Caudate nucleus (tissue), 63 donors: ENCODE measurements at places on chromosomes 5 and 9.

- DNase-seq: no peak
Measured at GRCh38 chr9:79685577-79685976, 113.8 kb downstream of the TLE4 start.

- no peak for DNase-seq
Measured at GRCh38 chr5:170493028-170493820, 10.6 kb upstream of the KCNIP1 start.

DNA sequence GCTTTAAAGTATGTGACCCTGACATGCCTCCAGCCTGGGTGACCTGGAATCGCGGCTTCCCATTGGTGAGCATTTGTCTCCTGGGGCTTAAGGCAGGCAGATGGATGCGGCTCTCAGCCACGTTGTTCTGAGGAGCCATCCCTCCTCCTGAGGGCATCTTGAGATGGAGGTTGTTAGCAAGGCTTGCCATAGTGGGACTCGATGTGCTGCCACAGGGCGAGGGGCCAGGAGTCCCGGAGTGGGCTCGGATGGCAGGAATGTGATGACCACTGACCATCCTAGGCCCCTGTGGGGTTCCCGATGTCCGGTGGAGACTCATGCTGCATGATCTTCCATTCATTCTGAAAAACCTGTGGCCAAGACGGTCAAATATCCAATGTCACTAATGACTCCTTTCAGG lies 13.8 kb downstream of the GLIS3 start:
- DNase-seq: no peak

DNA sequence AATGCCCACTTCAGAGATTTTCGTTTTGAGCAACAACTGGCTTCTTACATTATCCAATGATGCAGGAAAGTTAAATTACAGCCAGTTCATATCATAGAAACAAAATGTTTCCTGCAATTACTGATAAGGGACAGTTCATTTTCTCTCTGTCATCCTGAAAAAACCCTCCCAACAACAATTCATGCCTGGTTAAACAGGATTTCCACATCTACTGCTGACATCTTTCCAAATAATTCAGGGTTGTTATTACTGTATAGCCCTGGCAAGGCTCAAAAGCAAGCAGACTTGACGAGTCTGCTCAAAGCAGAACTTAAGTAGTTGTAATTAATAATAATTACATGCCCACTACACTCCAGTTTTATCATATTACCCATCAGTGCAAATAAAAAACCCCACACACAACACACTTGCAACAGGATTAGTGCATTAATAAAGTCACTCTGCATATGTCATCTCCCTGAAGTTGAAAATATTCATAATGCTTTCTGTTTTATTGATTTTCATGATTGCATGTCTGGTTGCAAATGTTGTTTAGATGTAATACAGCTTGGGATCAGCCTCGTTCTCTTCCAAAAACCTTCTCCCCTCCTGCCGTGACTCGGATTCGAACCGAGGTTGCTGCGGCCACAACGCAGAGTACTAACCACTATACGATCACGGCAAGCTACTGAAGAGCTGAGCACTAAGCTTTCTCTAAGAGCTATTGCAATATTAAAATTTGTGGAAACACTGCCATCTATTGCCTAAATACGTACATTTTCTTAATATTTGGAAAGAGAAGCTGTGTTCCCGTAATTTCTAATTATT lies 119.6 kb upstream of the NFIB start:
- DNase-seq: no peak

DNA sequence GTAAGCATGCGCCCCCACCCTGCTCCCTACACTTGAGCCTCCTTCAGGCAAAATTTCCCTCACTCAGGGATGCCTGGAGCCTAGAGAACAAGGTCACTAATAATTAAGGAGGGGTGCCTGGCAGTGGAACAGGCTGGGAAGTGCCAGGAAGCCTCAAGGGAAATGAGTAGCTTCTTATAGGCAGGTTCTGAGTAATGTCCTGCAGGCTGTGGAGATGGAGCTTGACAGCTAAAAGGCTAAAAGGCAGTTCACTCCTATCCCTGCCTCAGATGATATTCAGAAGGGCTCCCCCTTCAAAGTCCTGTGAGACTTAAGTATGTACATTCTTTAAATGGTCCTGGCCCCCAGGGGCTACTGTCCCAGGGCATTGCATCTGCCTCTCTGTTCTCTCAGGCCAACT lies 65.5 kb upstream of the SMIM32 start:
- no peak for DNase-seq

GRCh38 chr9:13354733-13355132 lies 75.2 kb upstream of the MPDZ start:
- no peak for DNase-seq

GRCh38 chr5:172798422-172799215 lies 27.6 kb upstream of the DUSP1 start:
- DNase-seq: no peak

- no peak for DNase-seq
Measured at GRCh38 chr9:114071197-114071795, 6.8 kb downstream of the AMBP start.

DNA sequence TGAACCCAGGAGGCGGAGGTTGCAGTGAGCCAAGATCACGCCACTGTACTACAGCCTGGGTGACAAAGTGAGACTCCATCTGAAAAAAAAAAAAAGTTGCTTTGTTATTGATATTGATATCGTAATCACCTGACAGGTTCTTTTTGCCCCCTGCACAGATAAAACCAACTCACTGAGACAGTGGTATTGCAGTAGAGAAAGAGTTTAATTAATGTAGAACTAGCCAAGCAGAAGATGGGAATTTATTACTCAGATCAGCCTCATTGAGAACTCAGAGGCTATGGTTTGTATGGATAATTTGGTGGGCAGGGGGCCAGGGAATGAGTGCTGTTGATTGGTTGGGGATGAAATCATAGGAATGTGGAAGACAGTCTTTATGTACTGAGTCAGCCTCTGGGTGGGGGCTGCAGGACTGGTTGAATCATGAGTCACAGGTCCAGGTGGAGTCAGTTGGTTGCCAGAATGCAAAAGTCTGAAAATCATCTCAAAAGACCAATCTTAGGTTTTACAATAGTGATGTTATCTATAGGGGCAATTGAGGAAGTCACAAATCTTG lies 35.8 kb upstream of the MEGF10 start:
- DNase-seq: no peak

DNA sequence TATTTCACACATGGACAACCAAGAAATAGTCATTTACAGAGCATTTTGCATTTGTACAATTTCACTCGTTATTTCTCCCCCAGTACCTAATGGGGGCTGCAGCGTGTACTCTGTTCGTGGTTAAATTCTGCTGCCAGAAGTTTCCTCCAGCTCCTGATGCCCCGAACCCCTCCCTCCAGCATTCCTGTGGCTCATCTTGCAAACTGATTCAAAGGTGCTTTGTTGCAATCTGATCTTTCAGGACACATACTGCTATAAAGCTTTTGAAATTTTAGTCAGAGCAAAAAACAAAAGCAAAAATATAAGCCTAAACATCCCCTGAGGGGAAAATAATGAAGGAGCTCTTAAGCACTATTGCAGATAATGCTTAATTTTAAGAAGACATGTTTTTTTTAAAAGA lies 27.7 kb downstream of the UBLCP1 start:
- DNase-seq: no peak

- no peak for DNase-seq
Measured at GRCh38 chr5:56640763-56641406, 174.5 kb upstream of the MAP3K1 start.

GRCh38 chr5:169004551-169004950 lies 296.4 kb downstream of the SLIT3 start:
- DNase-seq: no peak

- DNase-seq: no peak
Measured at GRCh38 chr9:110049699-110050450, 158.1 kb downstream of the C9orf152 start.

DNA sequence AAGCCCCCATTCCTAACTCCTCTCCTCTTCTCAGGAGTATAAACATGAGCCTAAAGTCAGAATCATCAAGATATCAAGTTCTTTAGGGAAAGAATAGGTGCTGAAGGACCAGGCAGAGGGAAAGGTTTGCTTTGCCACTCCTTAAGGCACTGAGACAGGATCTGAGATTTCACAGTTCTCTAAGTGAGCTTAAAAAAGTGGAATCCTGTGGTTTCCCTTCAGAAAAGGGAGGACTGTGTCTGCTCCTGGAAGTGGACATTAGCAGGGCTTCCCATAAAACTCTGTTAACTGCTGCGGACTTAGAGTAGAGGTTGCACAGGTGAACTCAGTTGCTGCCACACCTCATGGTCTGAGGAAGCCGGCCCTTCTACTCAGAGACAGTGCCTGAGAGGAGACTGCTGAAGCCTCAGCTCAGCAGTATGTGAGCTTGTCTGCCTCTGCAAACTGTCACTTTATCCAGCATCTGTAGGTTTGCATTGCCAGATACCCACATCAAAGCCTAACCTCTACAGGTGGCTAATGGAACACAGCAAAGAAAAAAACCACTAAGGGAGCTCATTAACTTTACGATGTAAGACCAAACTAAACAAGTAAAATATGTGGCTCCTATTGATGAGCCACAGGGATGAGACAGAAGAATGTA lies 42.9 kb downstream of the RIC1 start:
- DNase-seq: no peak

- DNase-seq: no peak
Measured at GRCh38 chr5:134122530-134122929, 8.0 kb downstream of the TCF7 start.

DNA sequence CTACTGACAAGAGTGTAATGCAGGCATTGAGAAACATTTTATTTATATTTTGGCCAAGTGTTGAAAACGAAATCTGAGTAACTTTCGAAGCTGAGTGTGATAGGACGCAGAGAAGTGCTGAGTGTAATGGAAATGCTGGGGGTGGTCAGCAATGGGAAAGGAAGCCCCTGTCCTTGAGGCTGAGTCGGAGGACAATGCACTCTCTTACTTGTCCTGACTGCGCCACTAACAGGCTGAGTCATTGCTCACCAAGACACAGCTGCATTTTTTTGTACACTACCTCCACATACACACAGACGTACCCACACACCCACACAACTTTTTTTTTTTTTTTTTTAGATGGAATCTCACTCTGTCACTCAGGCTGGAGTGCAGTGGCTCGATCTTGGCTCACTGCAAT lies 637.7 kb downstream of the SLCO4C1 start:
- no peak for DNase-seq

GRCh38 chr5:51652980-51653379 lies 269.7 kb downstream of the ISL1 start:
- no peak for DNase-seq

GRCh38 chr9:106321394-106322180 lies 541.4 kb upstream of the ZNF462 start:
- no peak for DNase-seq

GRCh38 chr5:644971-645370 lies 32.8 kb downstream of the CEP72 start:
- DNase-seq: no peak

DNA sequence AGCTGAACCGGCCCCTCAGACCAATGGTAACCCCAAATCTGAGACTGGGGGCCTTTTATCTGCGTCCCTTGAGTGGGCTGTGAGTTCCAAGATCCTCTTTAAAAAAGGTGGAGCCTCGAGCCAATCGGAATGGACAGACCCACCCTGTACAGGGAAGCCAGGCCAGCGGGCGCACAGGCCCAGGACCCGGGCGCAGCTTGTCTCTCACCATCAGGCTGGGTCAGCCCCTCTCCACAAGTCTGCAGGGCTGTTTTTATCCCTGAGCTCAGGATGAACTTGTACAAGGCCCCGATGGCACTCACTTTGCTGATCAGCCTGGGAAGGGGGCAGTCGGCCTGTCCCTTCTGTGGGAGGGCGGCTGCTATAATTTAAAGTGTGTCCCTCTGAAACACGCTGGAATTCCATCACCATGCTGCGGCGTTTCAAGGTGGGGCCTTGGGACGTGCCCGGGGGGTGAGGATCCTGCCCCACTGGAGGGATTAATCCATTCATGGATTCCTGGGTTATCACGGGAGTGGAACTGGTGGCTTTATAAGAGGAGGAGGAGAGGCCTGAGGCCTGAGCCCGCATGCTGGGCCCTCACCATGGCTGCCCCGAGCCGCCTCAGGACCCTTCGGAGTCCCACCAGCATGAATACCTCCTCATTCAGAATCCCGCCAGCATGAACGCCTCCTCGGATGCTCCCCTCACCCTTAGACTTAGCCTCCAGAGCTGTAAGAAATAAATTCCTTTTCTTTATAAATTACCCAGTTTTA lies 14.1 kb downstream of the EXD3 start:
- DNase-seq: no peak

DNA sequence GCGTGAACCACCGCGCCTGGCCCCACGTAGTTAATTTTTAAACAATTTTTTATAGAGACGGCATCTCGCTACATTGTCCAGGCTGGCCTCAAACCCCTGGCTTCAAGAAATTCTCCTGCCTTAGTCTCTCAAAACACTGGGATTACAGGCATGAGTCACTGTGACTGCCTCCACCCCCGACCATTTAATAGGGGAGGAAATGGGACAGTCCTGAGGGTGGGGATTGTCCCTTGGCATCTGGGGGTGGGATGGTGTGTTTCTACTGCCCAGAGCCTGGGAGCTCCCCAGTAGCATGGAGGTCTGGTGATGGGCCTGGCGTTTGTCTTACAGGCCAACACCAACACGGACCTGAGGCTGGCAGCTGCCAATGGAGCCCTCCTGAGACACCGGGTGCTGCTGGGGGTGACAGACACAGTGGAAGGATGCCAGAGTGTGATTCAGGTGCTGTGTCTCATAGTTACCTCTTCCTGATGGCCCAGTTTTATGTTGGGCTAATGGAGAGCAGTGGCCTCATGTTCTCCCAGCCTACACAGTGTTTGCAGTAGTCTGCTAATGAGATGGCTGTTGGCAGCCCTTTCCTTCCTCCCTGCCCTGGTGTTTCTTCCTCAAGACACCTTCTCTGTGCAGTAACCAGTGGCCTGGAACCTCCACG lies 22.5 kb downstream of the TMEM268 start:
- DNase-seq: no peak

DNA sequence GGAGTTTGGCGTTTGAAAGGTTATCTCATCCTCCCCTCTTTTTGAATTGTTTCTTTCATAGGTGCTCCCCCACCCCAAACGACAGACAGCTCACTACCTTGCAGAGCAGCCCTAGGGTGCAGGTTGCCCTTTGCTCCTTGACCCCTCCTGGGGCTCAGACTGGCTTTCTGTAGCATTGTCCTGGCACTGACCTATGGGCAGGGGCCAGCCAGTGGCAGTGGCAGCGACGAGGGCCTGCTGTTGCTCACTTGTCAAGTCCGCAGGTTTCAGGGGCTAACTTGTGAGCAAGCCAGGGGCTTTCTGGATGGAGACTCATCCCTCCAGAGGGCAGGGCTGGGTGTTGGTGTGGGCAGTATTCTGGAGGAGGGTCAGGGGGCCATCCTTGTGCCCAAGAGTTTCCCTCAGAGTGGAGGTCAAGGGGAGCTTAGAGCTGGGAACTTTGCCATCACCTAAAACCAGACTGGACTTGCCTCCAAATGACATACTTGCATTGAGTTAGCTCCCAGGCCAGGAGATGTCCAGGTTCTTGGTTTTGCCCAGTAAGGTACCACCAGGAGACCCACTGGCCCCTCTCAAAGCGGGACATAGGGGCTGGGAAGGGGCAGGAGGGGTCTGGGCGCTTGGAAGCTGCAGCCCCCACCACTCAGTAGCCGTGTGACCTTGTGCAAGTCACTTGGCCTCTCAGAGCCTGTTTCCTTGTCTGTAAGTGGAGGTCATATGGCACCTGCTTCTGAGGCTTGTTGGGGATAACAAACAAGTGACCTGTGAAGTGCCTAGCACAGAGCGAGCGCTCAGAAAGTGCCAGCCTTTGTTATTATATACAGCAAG lies 53.5 kb upstream of the CDKN2AIPNL start:
- no peak for DNase-seq

- DNase-seq: no peak
Measured at GRCh38 chr9:123127512-123128075, 94.1 kb downstream of the GPR21 start.

- DNase-seq: no peak
Measured at GRCh38 chr9:95876595-95876994, 1.1 kb downstream of the ERCC6L2 start.
